ENCODE measurements at places on chromosomes 16 and 17. TPM values are rescaled to one million over a fixed set of nuclear protein-coding genes. Genes with fewer than 3 reads are reported as not detected.

The TBC1D3H gene
- not detected for total RNA-seq

The AANAT gene
- not detected for total RNA-seq

The CD300LB gene
- not detected for total RNA-seq

The TAC4 gene
- total RNA-seq = not detected

The TUBG2 gene
- total RNA-seq = 13.5 TPM

The SLC6A2 gene
- not detected for total RNA-seq

The MFAP4 gene
- total RNA-seq = not detected

The C17orf113 gene
- total RNA-seq = 0.23 TPM

The PPP1R27 gene
- total RNA-seq = not detected

The HOXB5 gene
- not detected for total RNA-seq

The TMC7 gene
- total RNA-seq = not detected

The KRTAP4-3 gene
- not detected for total RNA-seq

The GPRC5C gene
- not detected for total RNA-seq

All from activated CD8-positive, alpha-beta memory T cell treated with anti-CD3 and anti-CD28 coated beads, Interleukin-2, amount 10 ng/mL, durations not matched to agents 7 days and 5 days (primary cell).